ENCODE measurements at places on chromosomes 4 and X.

GRCh38 chrX:131630534-131630933 is 86.7 kb downstream of the OR13H1 start:
- no peak for DNase-seq

- no peak for DNase-seq
These were observed 48.4 kb upstream of the SPANXN4 start for GRCh38 chrX:142977128-142977914.

- peak; percentile 11 for DNase-seq
These were observed 263.2 kb downstream of the IL15 start for GRCh38 chr4:141899541-141899940.

DNA sequence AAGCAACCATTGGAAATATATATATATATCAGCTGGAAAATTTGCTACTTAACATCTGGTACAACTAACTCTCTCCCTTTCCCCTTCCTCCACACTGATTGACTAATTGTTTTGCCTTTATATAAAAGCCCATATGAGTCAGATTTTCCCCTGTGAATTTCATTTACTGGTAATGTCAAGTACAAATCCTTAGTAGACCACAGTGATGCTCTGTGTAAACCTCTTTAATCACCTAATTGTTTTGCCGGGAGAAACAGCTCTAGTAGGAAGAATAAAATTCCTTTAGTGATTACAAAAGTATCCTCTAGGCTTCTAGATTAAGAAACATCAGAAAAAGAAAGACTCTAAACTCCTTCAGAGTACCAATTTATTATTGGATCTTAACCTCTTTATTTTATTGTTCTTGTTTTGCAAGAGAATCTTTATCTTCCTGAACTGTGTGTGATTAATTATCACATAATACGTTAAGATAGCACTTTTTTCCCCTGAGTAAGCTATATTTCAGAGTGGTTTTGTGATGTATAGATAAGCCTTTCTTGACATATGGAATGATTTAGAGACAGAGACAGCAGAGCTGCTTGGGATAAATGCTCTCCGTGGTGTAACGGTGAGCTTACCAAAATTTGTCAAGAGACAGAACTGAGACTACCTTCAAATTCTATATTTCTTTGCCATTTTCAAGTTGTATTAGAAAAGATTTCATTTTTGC is 1606.4 kb upstream of the TENM3 start:
- peak; percentile 48 for DNase-seq

GRCh38 chr4:153521999-153522801 is 56.0 kb downstream of the TMEM131L start:
- DNase-seq = no peak

DNA sequence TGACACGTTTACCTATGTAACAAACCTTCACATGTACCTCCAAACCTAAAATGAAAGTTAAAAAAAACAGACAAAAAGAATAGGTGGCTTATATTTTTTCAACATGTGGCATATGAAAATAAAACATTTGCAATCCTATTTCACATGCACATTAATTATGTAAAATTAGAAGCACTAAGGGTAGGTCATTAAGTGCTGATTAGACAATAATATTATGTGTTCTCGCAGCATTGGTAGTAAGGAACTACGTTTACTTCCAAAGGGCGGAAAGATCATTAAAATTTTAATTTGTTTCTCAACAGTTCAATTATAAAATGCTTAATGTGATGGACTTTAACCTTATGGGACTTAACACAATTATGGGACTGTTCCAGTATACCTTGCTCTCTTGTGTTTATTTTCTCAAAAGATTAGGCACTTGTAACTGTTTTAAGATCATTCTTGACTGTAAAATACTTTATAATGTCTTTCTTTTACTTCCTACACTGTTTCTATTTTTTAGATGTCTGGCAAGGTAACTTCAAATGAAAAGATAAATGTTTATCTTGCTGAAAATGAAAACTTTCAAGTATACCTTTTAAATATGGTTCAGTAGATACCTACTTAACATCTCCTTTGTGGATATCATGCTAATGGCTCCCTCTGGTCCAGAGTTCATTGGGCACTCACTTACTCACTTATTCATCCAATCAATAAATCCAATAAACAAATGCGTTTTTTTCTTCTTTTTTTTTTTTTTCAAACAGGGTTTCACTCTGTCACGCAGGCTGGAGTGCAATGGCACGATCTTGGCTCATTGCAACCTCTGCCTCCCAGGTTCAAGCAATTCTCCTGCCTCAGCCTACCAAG is 202.0 kb downstream of the ARAP2 start:
- DNase-seq = no peak

- DNase-seq = peak; percentile 43
These were observed 202.2 kb upstream of the GPRIN3 start for GRCh38 chr4:89509708-89510281.

GRCh38 chr4:3335385-3335784 is 42.6 kb downstream of the RGS12 start:
- no peak for DNase-seq

GRCh38 chrX:21993265-21993664 is 38.9 kb upstream of the PHEX start:
- DNase-seq = no peak

- no peak for DNase-seq
These were observed 169.9 kb downstream of the AFF2 start for GRCh38 chrX:148670277-148670676.

GRCh38 chr4:40227284-40227683 is 30.5 kb downstream of the RHOH start:
- DNase-seq = no peak

DNA sequence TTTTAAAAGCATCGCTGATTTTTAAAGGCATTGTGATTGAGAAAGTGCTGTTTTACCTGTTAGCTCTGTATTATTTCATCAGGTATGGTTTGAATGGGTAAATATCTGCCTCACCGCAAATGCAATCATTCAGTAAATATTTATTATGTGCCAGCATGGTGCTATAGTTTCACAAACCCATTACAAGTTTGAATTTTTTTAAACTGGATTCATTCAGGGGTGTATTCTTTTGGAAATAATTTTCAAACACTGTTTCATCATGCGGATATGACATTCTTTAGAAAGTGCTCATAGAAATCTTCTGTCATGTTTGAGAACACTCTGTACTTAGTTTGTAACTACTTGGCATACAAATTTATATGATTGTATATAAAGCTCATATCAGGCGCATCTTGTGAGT is 37.2 kb downstream of the LIMCH1 start:
- DNase-seq = no peak

GRCh38 chr4:25723409-25723808 is 67.8 kb downstream of the SLC34A2 start:
- DNase-seq = no peak

- DNase-seq = peak; percentile 11
These were observed 45.2 kb upstream of the TRIM2 start for GRCh38 chr4:153159016-153159415.

DNA sequence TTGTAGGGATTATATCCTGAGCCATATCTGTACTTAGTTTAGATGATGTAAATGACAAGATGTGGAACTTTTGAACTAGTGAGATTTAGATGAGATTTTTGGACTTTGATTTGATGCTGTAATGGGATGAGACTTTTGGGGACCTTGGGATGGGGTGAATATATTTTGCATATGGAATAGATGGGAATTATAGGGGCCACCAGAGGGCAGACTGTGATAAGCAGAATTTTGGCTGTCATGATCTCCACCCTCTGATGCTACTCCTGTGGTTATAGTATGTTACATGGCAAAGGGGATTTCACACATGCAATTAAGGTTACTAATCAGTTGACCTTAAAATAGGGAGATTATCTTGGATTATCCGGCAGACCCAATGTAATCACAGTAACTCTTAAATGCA is 214.0 kb upstream of the NHS start:
- DNase-seq = peak; percentile 3

DNA sequence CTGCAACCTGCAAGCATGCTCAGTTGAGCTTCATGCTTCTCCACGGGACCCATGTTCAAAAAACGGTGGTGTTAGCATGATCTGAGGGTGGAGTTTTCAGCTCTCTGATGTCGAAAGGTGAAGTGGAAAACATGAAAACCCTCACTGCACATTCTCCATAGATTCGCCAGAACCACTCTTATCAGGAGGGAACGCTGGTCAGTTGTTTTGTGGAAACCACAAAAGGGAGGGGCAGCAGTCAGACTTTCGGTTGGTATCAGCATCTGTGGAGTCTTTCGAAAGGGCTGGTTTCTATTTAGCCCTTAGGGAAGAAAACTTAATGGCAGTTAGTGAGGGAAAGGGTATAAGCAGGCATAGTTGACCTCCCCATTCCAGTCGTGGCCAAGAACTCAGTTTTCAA is 12.6 kb downstream of the PPA2 start:
- DNase-seq = no peak

GRCh38 chr4:104490770-104491480 is 3.8 kb downstream of the CXXC4 start:
- DNase-seq = peak; percentile 61

- no peak for DNase-seq
These were observed 39.7 kb downstream of the MSN start for GRCh38 chrX:65707151-65707550.

GRCh38 chr4:27414887-27415731 is 554.5 kb downstream of the STIM2 start:
- no peak for DNase-seq

DNA sequence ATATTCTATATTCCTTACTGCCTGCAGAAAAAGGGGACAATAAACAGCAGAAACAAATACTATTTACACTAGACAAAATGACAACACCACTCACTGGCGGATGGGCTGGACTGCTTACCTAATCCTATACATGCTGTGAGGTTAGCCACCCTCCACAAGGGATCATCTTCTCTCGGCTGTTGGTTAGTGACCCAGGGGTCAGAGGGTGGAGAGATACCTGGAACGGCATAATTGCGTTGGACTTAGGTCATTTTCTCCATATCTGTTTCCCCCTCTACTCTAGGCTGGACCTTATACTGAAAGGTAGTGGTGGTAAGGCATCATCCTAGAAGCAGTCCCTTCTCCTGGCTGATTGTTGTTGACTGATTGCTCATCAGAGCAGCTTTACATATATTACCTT is 286.8 kb upstream of the UGT8 start:
- DNase-seq = no peak

- peak; percentile 45 for DNase-seq
These were observed 190.6 kb upstream of the LNX1 start for GRCh38 chr4:53781629-53782457.

Measured in fibroblast of skin of scalp (primary cell).